ENCODE measurements at places on chromosomes 13 and 19. TPM values are rescaled to one million over a fixed set of nuclear protein-coding genes. Genes with fewer than 3 reads are reported as not detected.

GRCh38 chr13:47081246-47081645 lies 184.4 kb upstream of the HTR2A start:
- H3K27me3 ChIP-seq, result no peaks in the 10 kb centered on the region
- no peaks in the 10 kb centered on the region for H3K36me3 ChIP-seq
- H3K4me3 ChIP-seq, result no peak overlapping the region
- DNase-seq, result no peak
- H3K4me1 ChIP-seq, result no peaks in the 10 kb centered on the region
- no peak overlapping the region for H3K27ac ChIP-seq

DNA sequence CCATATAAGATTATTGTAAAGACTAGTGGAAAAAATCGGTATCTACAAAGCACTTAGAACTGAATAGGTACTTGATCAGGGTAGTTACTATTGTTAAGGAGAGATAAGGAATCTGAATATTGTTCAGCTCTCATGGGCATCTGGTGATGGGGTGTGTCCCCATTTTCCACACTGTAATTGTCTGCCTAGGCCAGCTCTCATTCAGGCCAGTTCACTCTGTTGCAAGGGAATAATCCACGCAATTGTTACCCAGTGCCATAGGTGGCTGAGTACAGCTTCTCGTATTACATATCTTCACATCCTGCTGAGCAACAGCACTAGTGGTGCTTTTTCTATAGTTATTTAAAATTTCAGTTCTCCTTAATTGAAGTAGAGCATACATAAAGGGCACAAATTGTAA lies 45.6 kb upstream of the C13orf42 start:
- H3K4me3 ChIP-seq, result no peak overlapping the region
- peaks cover 19% of the 10 kb centered on the region for H3K4me1 ChIP-seq
- no peak overlapping the region for H3K27ac ChIP-seq
- H3K27me3 ChIP-seq, result peaks cover 4% of the 10 kb centered on the region

- H3K36me3 ChIP-seq, result peaks cover 10% of the 10 kb centered on the region
- DNase-seq, result no peak
- H3K4me1 ChIP-seq, result peaks cover 91% of the 10 kb centered on the region
- H3K27me3 ChIP-seq, result no peaks in the 10 kb centered on the region
- no peak overlapping the region for H3K4me3 ChIP-seq
- no peak overlapping the region for H3K27ac ChIP-seq
Observed at GRCh38 chr13:40588101-40588500, 78.3 kb downstream of the FOXO1 start.

Gene FCAR
- not detected for total RNA-seq

Gene GPC5
- 0.29 TPM for total RNA-seq

- H3K4me3 ChIP-seq, result no peak overlapping the region
- no peak for DNase-seq
- H3K4me1 ChIP-seq, result peaks cover 5% of the 10 kb centered on the region
Observed at GRCh38 chr19:16506961-16507360, 10.8 kb downstream of the C19orf44 start.

Gene COX6B2
- 0.15 TPM for total RNA-seq

DNA sequence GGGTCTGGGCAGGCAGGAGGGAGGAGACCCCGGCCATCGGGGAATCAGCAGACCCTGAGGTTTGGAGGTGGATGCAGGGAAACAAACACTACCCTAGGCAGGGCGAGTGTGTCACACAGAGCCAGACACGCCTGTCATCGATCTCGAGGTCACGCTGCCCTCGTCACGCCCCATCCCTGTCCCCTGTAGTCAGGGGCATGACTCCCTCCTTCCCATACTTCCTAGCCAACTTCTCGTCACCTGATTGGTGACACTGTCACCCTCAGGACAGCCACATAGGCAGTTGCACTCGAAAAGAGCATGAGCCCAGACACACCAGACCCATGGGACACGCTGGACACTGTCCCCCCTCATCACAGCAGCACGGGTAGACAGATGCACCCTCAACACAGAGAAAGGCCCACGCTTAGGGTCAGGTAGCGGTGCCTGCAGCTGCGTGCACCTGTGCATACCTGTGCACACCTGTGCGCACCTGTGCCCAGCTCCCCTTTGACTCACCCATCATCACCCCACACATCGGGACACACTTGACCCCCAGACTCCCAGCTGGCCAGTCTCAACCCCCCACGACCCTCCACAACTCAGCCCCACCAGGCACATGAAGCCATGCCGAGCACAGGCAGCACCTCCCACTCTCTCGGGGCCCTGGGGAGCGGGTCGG lies 11.9 kb downstream of the CILP2 start:
- no peak overlapping the region for H3K4me3 ChIP-seq
- H3K27ac ChIP-seq, result no peak overlapping the region
- no peaks in the 10 kb centered on the region for H3K27me3 ChIP-seq
- no peaks in the 10 kb centered on the region for H3K4me1 ChIP-seq
- DNase-seq, result no peak
- H3K36me3 ChIP-seq, result no peaks in the 10 kb centered on the region

- DNase-seq, result no peak
- peaks cover 18% of the 10 kb centered on the region for H3K36me3 ChIP-seq
- H3K4me3 ChIP-seq, result no peak overlapping the region
- peak overlapping the region; percentile 60 for H3K27ac ChIP-seq
- H3K27me3 ChIP-seq, result no peaks in the 10 kb centered on the region
Observed at GRCh38 chr13:98520674-98521449, 56.0 kb downstream of the STK24 start.

DNA sequence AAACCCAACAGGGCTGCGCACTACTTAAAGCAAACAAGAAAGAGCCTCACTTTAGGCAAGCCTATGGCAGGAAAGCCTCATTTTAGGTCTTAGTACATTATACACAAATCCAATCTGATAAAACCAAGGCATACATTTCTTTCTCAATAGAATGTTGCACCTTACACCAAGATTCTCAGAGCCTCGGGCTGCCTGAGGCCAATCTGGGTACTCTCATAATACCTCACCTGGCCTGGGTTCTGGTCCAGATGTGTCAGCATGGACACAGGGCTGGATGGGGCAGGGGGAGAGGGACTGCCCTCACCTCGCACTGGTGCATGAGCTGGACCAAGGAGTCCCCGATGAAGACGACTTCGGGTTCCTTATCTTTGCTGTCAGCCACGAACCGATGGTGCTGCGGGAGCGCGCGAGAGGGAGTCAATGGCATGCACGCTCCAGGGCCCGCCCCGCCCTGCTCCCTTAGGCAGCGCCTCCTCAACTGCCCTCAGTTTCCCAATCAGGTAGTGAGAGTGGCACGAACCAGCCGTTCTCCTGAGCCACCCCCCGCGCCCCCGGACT lies at the start of gene PRR19:
PRR19 (plus strand) TSS at position 487 of the 558 bp plus-strand sequence. CDS start 7,453 bp downstream, outside the sequence.
- peak; percentile 41 for DNase-seq
- peak within 1 kb of the TSS; percentile 85 for H3K27ac ChIP-seq
- peak within 1 kb of the TSS; percentile 86 for H3K4me3 ChIP-seq
- H3K4me1 ChIP-seq, result peaks cover 25% of the 10 kb centered on the region
- no peaks in the 10 kb centered on the region for H3K27me3 ChIP-seq

DNA sequence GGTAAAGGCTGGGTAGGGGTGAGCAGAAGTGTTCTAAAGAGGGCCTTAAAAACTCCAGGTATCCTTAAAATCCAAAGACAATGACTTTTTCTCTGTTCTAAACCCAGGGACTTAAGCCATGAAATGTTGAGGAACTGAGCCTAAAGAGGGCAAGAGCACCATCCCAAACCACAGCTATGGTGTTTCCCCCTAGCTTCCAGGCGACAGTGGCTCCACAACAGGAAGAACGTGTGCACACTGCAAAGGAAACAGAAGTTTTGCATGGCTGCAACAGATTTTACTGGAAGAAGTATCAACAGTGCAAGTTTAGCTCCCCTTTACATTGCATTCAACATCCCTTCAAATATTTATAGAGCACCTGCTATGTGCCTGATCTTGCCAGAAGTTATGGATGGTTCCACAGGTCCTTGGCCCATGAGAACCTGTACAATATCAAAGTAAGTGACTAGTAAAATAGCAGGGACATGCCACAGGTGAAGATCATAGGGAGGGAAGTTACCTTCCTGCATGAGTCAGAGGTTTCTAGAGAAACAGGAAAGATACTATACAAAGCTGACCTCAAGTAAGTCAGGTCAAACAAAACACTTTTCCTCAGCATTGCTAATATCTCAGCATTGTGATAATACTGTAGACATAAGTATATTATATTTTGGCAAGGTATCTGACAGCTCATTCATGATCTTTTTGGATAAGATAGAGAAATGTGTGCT lies 8.4 kb upstream of the KCTD12 start:
- H3K36me3 ChIP-seq, result peaks cover 5% of the 10 kb centered on the region
- H3K27ac ChIP-seq, result no peak overlapping the region
- no peak for DNase-seq

DNA sequence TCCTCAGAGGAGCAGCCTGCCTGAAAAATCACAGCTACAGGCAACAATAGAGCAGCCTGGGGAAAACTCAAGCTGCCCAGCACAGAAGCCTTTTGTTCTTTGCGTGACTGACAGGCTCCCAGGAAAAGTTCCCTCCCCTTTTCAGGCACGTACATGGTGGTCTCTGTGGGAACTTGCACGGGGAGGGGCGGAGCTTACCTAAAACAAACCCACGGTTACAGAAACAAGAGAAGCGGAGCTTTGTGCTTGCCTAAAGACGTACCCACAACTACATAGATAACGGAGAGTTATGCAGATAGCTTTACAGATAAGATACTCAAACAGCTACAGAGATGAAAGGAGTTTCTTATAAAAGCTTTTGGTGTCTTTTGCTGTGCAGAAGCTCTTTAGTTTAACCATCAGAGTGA lies 11.4 kb downstream of the ETFB start:
- no peaks in the 10 kb centered on the region for H3K27me3 ChIP-seq
- H3K27ac ChIP-seq, result peak overlapping the region; percentile 88
- H3K36me3 ChIP-seq, result peaks cover 38% of the 10 kb centered on the region

GRCh38 chr13:113658836-113659235 lies 838 bp upstream of the ATP4B start:
- no peak overlapping the region for H3K4me3 ChIP-seq
- H3K27ac ChIP-seq, result no peak overlapping the region

- H3K27me3 ChIP-seq, result no peaks in the 10 kb centered on the region
- H3K4me1 ChIP-seq, result peaks cover 4% of the 10 kb centered on the region
- H3K27ac ChIP-seq, result no peak overlapping the region
- H3K36me3 ChIP-seq, result no peaks in the 10 kb centered on the region
- no peak for DNase-seq
Observed at GRCh38 chr19:23314505-23315251, 64.5 kb upstream of the ZNF724 start.

DNA sequence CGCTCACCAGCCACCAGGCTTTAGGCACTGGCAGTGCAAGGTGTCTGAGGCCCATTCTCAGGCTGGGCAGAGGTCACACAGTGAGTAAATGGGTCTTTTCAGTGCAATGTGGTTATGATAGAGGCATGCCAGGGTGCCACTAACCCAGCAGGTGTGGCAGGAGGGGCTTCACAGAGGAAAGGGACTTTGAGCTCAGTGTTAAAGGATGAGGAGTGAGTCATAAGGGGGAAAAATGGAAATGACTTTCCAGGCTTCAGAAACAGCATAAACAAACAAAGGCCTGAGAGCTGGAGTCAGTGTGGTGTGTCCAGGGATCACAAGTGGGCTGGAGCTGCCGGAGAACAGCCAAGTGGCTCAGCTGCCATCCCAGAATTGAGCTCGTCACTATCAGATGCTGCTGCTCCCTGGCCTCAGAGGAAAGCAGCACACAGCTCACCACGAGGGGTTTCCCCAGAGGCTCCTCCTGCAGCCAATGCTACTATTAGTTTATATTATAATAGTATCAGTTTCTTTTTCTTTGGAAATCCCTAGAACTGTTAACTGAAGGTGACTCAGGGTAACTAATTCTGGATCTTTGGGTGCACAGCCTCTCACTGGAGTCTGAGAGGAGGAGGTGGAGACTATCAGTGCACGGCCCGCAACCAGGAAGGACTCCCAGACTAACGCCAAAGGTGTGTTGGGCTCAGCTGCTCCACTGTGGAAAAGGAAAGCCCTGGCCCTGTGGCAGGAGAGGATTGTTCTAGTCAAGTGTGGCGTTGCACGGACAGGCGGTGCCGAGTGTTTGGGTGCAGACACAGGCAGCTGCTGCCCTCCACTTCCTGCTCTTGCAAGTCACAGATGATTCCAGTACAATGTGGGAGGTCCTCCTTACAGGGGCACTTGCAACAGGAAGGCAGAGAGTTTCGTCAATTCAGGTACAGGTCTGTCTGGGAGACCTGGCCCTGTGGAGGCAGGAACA lies 39.5 kb downstream of the DHRS12 start:
- DNase-seq, result peak; percentile 81
- H3K36me3 ChIP-seq, result peaks cover 8% of the 10 kb centered on the region
- H3K27me3 ChIP-seq, result no peaks in the 10 kb centered on the region
- H3K27ac ChIP-seq, result peak overlapping the region; percentile 95
- peak overlapping the region; percentile 77 for H3K4me3 ChIP-seq

- no peak overlapping the region for H3K27ac ChIP-seq
- no peaks in the 10 kb centered on the region for H3K4me1 ChIP-seq
- H3K36me3 ChIP-seq, result no peaks in the 10 kb centered on the region
- no peaks in the 10 kb centered on the region for H3K27me3 ChIP-seq
- no peak for DNase-seq
Observed at GRCh38 chr13:87107651-87108050, 563.5 kb upstream of the SLITRK5 start.

GRCh38 chr13:87981416-87981815 lies 310.2 kb downstream of the SLITRK5 start:
- H3K4me3 ChIP-seq, result no peak overlapping the region
- no peak overlapping the region for H3K27ac ChIP-seq
- no peak for DNase-seq
- H3K4me1 ChIP-seq, result no peaks in the 10 kb centered on the region
- H3K36me3 ChIP-seq, result no peaks in the 10 kb centered on the region

- no peak for DNase-seq
- no peaks in the 10 kb centered on the region for H3K4me1 ChIP-seq
- H3K4me3 ChIP-seq, result no peak overlapping the region
- H3K36me3 ChIP-seq, result no peaks in the 10 kb centered on the region
- no peak overlapping the region for H3K27ac ChIP-seq
- H3K27me3 ChIP-seq, result peaks cover 3% of the 10 kb centered on the region
Observed at GRCh38 chr13:98048265-98048664, 94.6 kb upstream of the FARP1 start.

DNA sequence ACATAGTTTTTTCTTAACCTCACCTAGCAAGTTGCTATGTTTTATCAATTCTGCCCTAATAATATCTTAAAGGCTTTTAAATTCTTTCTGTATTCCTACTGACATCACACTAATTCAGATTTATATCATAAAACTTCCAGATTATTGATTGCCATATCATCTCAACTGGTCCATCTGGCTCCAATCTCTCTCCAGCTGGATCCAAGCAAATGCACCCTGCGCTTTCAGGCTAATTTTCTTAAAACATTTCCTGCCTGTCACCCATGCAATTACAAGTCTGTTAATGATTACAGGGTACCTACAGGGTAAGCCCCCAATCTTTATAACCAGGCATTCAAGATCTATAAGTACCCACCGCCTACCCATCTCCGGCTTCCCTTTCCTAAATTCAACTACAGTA lies 95.2 kb downstream of the SERP2 start:
- no peaks in the 10 kb centered on the region for H3K27me3 ChIP-seq
- no peak overlapping the region for H3K27ac ChIP-seq
- DNase-seq, result no peak

Gene ATXN8OS
- total RNA-seq, result not detected

GRCh38 chr19:50649433-50650391 lies at the start of gene C19orf81:
C19orf81 (plus strand) TSS chr19:50649445; CDS start chr19:50649445, 0 bp downstream.
- DNase-seq, result no peak
- peaks cover 33% of the 10 kb centered on the region for H3K27me3 ChIP-seq
- H3K36me3 ChIP-seq, result no peaks in the 10 kb centered on the region
- no peak within 1 kb of the TSS for H3K4me3 ChIP-seq

Gene RFC3
- total RNA-seq, result 53.9 TPM
